Vagina (tissue), 2 donors: ENCODE measurements at places on chromosomes 1 and 21. TPM values are rescaled to one million over a fixed set of nuclear protein-coding genes. Genes with fewer than 3 reads are reported as not detected.

DNA sequence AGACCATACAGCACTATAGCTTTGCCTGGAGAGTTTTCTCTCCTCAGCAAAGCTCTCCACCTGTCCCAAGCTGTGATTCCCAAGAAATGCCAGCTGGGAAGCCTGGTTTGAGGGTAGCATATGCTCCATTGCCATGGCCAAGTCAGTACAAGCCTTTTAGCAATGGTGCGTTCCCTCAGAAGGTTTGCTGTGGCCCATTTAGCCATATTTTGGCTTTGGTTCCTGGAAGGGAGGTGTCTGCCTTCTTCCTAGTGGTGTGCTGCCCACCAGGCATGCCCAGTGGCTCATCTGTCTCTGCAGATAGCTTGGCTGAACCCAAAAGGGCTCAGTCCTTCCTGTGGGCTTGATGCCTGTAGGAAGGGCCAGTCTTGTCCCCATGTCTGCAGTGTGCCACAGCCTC, 32.4 kb downstream of the GALNT2 start:
- DNase-seq = no peak

C1orf50 gene
- total RNA-seq = 3.2 TPM

- no peak for DNase-seq
Measured at GRCh38 chr1:21098186-21098915, 78.3 kb downstream of the EIF4G3 start.

DNA sequence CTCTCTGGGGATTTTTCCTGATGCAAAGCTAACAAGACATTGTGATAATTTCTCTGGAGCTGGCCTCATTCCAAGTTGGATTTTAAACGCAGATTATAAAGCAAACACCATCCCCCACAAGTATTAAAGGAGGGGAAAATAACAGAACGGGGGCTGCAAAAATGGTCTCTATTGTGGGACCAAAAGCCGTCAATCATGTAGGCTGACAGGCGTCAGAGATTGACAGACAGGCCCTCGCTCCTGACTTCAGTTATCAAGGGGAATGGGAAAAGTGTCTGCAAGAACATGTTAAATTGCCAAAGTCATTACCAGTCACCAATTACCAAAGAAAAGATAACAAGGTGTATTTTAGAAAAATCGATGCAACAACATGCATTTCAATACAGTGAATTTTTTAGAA, 307.4 kb upstream of the POU3F1 start:
- no peak for DNase-seq

DNA sequence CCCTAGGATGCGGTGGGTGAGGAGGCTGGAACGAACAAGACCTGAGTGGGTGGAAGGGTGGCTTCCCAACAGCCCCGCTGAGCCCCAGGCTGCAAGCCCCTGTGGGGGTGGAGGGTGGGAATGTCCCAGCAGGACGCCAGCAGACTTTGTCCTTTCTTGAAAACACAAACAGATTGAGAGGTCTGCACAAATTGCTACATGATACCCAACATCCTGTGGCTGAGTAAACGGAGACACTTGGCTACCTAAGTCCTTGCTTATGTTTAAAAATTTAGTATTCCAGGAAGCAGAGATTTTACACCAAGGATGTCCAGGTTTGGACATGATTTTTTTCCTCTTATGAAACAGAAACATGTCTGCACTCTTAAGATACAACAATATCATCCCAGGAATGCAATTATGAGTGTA, 11.8 kb upstream of the F3 start:
- no peak for DNase-seq

- DNase-seq = no peak
Measured at GRCh38 chr1:222641269-222641948, 23.5 kb downstream of the MIA3 start.

DNA sequence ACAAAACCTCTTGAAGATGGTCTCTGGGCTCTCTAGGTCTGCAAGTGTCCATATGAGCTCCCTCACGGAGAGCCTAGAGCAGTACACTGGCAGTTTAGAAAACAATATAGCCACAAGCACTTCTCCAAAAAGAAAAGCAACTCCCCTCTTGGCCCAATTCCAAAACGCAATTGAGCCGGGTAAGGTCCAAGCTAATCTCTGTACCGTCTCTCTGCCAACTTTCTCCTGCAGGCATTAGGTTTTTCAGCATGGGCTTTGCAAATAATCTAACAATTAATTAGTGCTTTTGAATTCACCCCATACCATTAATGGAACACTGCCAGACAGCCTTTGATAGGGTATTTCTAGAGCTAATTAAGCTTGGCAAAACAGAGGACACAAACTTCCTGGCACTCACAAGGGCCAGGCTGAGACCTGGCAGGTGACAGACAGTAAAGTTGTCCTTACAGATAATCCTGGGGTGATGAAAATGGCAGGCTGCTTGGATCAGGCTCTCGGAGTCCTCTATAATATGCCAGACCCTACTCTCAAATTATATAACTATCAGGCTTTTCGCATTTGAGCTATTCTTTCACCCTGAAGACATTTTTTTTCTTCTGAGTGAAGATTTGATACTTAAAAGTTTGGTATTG, 39.8 kb downstream of the TGFBR3 start:
- no peak for DNase-seq

- no peak for DNase-seq
Measured at GRCh38 chr1:12142891-12143630, 23.7 kb upstream of the TNFRSF1B start.

SIK1 gene
- total RNA-seq = 93.5 TPM

- no peak for DNase-seq
Measured at GRCh38 chr21:31366825-31367224, 22.8 kb upstream of the TIAM1 start.

DNA sequence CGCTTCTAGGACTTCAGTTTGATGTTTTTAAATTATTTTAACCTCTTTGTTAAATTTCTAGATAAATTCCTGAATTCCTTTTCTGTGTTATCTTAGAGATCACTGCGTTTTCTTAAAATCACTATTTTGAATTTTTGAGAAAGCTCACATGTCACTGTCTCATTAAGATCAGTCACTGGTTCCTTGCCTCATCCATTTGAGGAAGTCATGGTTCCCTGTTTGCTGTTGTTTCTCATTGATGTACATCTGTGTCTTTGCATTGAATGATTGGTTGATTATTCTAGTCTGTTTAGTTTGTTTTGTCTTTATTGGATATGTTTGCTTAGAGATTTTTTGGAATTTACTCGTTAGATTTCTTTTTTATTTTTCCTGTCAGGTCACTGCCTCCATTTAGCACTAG, 50.1 kb downstream of the CRP start:
- no peak for DNase-seq

DNA sequence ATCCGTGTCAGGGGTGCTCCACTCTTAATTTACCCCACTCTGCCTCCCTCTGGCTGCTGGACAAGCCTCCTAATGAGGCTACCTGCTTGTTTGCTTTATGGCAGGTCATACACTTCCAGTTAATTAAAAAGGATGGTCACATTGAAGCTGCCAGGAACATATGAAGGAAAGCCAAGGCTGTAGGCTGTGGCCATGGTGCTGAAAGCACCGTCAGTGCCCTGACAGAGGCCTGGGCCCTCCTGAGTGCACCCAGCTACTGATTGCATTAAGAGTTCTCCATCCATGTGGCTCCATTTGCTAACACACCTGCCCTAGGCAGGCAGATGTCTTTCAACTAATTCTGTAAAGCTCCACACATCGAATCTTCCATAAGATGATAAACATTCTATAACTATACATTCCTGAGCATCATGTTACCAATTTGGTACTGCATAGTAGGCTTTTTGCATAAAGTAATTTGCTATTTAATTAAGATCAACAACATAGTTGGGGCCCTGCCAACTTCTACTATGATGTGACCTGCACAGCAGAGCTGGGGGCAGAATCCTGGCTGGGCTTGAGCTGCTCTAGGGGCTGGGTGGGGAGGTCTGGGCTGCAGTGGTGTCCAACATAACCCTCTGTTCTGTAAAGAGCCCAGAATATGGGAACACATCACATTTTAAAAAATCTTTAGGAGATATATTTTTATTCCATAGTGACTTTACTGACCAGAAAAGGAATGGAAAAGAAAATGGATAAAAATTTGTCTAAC, 224.8 kb downstream of the SIPA1L2 start:
- DNase-seq = no peak

DNA sequence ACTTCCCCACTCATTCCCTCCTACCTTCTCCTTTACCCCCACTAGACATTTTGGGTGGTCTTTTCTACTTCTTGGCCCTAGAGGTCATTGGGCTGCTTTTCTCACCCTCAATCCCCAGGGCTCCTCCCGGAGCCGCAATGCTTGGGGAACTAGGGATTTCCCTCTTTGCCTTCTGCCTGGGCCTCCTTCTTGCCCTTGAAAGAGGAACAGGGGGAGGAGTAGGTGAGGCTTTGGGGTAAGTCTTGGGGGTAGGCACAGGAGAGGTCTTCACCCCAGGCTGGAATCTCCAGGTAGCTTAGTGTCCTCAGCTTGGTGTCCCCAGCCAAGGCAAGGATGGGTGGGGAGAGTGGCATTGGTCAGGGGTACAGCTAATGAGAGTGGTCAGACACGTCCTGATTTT, 56.2 kb upstream of the EPS8L3 start:
- no peak for DNase-seq

DNA sequence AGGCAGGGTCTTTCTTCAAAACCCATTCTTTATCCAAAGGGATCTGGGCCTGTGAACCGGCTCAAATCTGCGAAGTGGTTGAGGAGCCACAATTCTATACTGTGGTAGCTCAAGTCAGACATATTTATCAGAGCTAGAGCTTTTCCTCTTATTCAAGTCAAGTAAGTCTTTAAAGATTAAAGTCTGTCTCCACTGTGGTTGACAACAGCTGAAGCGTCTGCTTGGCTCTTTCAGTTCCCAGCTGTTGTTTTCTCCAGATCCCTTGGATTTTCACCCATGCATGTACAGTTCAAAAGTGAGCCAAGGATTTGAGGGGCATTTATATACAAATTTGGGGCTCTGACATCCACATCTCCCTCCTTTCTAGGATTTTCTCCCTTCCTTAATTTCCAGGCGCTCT, 66.9 kb downstream of the C1orf185 start:
- DNase-seq = no peak

- DNase-seq = no peak
Measured at GRCh38 chr1:247324923-247325322, 6.7 kb downstream of the ZNF496 start.

- no peak for DNase-seq
Measured at GRCh38 chr1:87325982-87326738, 2.5 kb upstream of the LMO4 start.

MROH7 gene
- 7.4 TPM for total RNA-seq

GRCh38 chr1:232384171-232384883, 245.6 kb downstream of the SIPA1L2 start:
- peak; percentile 52 for DNase-seq

DNA sequence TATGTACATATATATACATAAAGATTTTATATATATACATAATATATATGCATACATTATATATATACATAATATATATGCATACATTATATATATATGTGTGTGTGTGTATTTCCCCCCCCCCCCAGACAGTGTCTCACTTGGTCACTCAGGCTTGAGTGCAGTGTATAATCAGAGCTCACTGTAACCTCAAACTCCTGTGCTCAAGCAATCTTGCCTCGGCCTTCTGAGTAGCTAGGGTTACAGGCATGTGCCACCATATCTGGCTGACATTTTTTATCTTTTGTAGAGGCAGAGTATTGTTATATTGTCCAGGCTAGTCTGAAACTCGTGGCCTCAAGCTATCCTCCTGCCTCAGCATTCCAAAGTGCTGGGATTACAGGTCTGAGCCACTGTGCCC, 9.0 kb upstream of the FUBP1 start:
- DNase-seq = no peak

OLFM3 gene
- total RNA-seq = 0.49 TPM

DNA sequence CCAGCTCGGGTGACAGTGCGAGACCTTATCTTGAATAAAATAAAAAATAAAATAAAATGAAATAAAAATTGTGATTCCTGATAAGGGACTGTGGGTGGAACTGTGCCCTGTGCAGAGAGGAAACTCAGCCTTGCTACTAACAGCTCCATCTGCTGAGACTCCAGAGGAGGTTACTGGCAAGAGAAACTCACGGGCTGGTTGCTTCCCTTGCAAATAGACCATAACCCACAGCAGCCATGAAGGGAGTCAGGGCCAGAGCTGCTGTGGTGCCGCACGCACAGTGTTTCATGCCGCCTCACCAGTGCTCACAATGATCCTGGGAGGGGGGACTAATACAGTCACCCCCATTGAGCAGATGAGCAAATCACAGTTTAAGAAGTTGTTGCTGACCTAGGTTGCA, 13.7 kb downstream of the ZBTB17 start:
- DNase-seq = no peak

ASCL5 gene
- not detected for total RNA-seq

DNA sequence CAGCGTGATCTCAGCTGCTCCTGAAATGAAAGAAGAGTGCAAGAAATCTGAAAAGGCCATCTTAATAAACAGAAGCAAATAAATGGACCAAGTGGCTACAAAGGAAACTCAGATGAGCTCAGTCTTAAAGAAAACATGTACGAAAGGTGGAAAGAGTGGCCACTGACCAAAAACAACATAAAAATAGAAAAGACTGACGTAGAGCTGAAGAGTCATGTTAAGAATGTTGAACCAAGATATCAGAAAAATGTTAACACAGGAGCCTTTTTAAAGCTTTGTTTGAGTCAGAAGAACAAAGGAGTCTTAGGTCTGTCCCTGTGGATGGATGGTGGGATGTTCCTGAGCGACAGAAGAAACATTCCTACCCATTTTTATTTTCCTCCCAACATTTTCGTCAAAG, 30.8 kb upstream of the ZNF648 start:
- no peak for DNase-seq

KCNK1 gene
- 11.3 TPM for total RNA-seq

PRKAA2 gene
- 3.7 TPM for total RNA-seq

DNA sequence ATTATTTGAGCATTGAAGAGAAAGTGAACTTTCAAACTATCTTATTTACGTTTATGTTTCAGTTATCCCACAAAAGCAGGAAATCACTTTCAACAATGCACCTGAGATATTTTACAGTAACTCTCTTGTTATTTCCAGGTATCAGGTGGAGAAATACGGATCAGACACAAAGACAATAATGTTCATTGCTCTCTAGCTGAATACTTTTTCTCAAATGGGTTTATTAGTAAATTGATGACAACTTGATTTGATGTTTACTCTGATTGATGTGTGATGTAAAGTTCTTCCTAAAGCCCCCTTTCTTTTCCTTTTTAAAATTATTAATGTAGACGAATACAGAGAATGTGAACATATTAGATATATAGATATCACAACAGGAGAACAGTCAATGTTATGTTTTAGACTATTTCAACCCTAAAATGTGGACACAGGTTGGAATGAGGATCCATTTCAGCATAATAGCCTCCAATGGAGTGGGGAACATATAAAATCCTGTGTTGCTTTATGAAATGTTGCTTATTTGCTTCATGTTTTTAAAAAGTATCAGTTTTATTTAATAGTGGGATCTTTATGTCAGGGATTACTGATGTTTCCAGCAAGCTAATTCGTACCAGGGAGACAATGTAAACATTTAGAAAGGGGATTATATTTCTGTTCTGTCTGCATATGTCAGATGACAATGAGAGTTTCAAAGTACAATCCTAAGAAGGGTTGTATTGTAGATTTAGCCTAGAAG, 1522.3 kb upstream of the TPTE start:
- no peak for DNase-seq
